ENCODE measurements at places on chromosomes 7 and 10.
A peak's percentile ranks its signal among the peaks of the same experiment; 100 is the strongest.

GRCh38 chr10:110774069-110775019, 97.4 kb upstream of the PDCD4 start:
- no peak for DNase-seq

DNA sequence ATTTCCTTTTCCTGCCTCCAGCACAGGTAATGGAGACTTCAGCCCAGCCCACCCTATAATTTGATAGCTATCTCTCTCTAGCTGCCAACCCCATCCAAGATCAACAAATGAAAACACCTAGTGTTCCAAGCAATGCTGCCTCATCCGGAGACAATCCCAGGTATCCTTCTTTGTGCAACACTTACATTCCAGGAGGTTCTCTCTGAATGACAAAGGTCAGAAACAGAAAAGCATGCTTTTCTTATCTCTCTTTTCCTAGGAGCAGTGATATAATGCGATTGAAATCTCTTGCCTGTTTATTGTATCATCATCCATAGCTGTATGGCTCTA, 699.3 kb downstream of the INHBA start:
- DNase-seq = no peak

- DNase-seq = no peak
Observed at GRCh38 chr7:42236266-42236975, 588 bp downstream of the GLI3 start.

DNA sequence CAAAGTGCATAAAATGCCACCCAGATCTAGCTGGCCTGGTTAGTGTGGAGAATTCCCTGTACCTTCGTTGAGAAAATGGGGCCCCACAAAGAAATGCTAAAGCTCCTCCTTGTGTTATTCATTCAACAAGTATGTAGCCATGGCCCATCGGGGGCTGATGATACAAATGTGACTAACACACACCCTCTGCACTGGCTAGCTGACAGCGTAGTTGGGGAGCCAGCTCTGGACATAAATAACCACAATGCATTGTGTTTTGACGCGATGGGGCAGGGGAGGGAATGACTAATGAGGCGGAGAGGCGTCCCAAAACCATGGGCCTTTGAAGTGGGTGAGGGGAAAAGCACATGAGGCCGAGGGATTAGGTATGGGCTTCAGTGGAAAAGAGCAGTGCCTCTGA, 28.2 kb upstream of the ASL start:
- DNase-seq = no peak

DNA sequence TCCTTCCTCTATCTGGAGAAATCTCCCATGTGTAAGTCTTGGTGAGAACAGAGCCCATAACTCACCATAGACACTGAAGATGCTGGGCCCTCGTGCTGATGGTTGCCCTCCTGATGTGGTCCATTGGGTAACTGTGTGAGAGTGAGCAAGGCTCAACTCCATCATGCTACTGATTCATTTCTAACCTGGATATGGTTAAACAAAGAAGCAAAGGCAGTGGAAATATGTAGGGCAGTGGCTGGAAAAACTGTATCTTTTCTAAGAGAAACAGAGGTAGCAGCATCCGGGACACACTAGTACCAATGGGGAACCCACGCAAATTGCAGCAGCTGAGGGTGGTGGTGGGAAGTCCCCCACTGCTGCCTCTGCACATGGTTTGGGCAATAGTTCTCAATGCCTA, 221.7 kb downstream of the KLF6 start:
- DNase-seq = peak; percentile 25

DNA sequence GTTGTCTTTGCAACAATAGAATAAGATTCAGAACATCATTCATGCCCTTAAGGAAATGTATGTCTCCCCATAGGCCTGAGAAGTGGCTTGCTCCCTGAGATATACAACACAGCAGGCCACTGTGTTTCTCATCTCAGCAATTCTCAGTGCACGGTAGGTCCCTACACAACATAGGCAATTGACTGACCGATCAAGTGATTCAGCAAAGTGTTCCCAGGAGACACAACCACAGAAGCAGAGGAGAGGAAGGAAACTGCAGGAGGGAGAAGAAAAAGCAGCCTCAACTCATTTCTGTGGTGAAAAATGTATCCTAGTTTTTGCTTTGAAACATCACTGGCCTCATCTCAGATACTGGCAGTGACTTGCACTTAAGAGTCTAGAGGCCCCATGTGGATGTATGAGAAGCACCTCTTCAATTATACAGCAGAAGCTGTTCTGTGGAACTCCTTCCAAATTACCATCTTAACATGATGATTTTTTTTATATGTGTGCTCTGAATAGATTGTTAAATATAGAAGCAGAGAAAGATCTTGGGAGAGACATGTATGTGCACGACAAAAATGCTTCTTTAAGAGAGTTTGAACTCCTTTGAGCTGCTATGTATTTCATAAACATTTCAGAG, 306.8 kb downstream of the XPNPEP1 start:
- DNase-seq = no peak

DNA sequence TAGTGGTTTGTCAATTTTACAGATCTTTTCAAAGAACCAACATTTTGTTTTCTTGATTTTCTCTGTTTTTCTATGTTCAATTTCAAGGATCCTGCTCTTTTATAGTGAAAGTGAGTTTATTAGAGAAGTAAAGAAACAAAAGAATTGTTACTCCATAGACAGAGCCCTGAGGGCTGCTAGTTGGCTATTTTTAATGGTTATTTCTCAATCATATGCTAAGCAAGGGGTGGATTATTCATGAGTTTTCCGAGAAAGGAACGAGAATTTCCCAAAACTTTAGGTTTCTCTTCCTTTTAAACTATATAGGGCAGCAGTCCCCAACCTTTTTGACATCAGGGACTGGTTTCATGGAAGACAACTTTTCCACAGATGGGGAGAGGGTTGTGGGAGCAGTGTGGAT, 165.0 kb downstream of the CCSER2 start:
- no peak for DNase-seq

DNA sequence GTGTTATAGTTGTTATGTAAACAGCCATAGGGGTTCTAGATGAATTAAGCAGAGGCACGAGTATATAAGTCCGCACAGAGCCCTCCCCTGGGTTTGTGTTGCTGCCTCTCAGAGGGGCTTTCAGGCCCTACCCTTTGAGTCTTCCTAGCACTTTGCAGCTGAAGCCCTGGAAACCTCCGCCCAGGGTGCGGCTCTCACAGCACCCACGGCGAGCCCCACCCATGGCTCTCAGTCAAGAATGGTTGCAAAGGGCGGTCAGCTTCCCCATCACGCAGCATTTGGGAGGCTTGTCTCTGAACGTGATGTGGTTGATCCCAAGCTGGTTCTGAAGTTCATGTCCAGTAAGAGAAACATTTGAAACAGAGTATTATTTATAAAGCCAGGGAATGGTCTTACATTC, 18.8 kb upstream of the INSIG1 start:
- DNase-seq = no peak

DNA sequence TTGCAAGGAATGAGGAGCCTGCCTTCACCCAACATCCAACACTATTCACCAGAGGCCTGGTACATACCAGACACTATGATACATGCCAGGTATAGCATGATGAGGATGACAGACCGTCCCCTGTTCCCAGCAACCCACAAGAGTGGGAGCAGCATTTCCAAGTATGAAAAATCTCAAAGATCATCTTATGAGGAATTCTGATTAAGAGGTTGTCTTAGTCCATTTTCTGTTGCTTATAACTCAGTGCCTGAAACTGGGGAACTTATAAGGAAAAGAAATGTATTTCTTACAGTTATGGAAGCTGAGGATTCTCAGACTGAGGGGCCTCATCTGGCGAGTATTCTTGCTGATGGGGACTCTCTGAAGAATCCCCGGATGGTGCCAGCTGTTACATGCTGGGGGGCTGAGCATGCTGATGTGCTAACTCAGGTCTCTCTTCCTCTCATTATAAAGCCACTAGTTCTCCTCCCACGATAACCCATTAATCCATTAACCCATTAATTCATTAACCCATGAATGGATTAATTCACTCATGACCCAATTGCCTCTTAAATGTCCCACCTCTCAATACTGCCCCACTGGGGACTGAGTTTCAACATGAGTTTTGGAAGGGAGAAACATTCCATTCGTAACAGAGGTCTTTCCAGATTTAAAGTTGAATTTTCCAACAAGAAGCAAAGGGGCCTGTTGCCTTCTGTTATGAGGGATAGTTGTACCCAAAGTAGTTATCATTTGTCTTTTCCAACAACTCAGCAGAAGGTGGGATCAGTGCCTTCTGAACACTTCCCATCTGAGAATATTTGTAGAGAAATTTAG, 173.9 kb downstream of the HERPUD2 start:
- no peak for DNase-seq

GRCh38 chr10:89915968-89916367, 214.6 kb downstream of the KIF20B start:
- no peak for DNase-seq

- DNase-seq = no peak
Observed at GRCh38 chr10:43078986-43079273, 2.1 kb downstream of the RET start.

- no peak for DNase-seq
Observed at GRCh38 chr7:20312562-20312961, 18.1 kb upstream of the ITGB8 start.

- no peak for DNase-seq
Observed at GRCh38 chr10:63238501-63238900, 105.4 kb downstream of the NRBF2 start.

- DNase-seq = no peak
Observed at GRCh38 chr10:44733501-44734488, 177.3 kb upstream of the TMEM72 start.

GRCh38 chr10:127398971-127399365, 150.1 kb upstream of the NPS start:
- DNase-seq = no peak

- DNase-seq = no peak
Observed at GRCh38 chr7:2041496-2042367, 191.0 kb downstream of the MAD1L1 start.

DNA sequence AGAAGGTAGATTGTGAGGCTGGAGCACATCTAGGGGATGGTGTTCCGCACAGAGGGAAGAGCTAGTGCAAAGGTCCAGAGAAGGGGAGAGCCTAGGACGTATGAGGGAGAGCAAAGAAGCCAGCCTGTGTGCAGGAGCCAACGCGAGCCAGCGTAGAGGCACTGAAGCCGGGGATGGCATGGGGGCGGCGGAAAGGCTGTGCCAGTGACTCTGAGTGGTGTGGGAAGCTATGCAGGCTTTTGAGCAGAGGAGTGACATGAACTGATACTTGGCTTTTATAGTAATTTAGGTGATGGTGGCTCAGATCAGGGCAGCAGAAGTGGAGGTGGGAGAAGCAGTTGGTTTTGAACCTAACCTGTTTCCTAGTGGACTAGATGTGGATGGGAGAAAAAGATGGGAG, 65.8 kb downstream of the ATXN7L1 start:
- no peak for DNase-seq

GRCh38 chr7:12633582-12633981, 53.9 kb upstream of the ARL4A start:
- DNase-seq = no peak

DNA sequence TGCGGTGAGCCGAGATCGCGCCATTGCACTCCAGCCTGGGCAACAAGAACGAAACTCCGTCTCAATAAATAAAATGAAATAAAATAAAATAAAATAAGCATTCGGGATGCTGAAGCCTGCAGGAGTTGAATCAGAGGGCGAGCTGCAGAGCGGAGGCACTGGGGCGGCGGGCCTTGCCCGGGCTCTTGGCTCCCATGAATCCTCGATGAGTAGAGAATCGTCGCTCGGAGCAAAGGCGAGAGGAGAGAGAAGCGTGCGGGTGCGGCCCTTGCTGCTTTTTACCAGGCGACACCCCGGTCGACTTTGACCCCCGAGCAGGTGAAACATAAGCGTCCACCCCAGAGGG, 168.3 kb downstream of the UBE2H start:
- no peak for DNase-seq

DNA sequence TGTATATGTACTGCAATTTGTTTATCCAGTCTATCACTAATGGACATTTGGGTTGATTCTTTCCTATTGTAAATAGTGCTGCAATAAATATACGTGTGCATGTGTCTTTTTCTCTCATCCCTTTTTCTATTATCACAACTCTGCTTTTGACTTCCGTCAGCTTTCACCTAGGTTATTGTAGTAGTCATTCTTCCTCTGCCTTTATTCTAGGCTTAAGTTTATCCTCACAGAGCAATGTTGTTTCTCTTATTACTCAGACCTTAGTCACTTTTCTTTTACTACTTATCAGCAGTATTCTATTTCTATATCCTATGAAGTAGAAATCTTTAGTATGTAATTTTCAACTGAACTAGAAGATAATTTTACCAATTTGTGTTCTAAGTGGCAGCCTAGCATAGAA, 175.3 kb upstream of the SEMA3E start:
- no peak for DNase-seq

DNA sequence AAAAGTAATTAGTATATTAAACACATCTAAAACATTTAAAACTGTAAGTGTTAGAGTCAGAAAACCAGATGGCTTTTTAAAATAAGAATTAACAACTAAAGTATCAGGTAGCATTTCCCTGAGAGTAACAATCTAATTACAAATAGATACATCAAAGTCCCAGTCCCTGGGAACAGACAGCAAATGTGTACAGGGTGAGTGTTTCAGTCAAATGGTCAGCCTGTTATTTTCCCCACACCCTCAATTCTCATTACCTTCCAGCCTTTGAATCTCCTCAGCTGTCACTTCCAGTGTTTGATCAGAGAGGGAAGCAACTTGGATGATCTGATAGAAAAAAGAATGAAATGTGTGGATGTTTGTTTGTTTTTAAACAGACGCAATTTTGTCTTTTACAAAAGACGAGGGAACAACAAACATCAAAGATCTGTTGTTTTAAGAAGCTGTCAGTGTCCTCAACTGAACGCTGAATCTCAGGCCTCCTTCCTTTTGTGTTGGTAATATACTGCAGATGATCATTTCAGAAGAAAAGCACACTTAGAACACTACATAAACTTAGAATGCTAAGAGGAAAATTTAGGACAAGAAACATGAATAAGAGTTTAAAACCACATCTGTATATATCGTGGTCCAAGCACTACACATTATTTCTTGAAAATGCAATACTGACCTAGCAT, 29.8 kb downstream of the CEP41 start:
- no peak for DNase-seq

DNA sequence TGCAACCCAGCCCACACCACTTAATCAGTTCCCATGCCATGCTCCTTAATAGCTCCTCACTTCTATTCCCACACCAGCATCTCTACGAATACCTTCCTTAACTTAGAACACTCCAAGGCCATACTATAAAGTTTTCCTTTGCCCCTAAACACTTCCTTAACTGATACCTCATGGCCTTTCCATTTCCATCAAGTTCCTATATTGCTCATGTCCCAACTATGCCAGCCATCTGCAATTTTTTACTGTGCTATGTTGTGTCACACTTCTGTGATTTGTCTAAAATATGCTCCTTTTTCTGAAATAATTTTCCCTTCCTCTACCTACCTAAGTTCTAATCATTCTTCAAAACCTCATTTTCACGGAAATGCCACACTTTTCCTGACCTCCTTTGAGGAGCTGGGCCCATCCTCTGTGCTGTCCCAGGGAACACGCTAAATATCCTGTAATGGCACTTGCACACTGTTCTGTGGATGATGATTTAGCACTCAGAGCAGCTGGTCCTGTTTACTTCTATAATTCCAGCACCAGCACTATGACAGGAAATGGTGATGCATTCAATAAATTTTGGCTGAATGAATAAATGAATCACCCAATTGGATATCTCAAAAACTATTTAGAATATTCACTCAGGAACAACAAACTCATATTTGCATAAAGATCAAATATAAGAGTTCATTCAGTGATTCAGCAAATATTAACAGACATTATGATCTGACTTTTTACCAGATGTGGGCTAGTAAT, 266.5 kb upstream of the HGF start:
- DNase-seq = no peak
